ENCODE measurements at places on chromosomes 6 and 20. TPM values are rescaled to one million over a fixed set of nuclear protein-coding genes. Genes with fewer than 3 reads are reported as not detected.

The TNFRSF21 gene
- total RNA-seq = not detected

The HDGFL1 gene
- total RNA-seq = not detected

GRCh38 chr20:13009682-13010406 is 1.1 kb downstream of the SPTLC3 start:
- peaks cover 9% of the 10 kb centered on the region for H3K4me1 ChIP-seq
- no peaks in the 10 kb centered on the region for H3K36me3 ChIP-seq
- H3K27ac ChIP-seq = no peak overlapping the region
- H3K27me3 ChIP-seq = no peaks in the 10 kb centered on the region

- DNase-seq = no peak
- H3K4me1 ChIP-seq = peaks cover 20% of the 10 kb centered on the region
- H3K27ac ChIP-seq = no peak overlapping the region
- H3K27me3 ChIP-seq = no peaks in the 10 kb centered on the region
- no peaks in the 10 kb centered on the region for H3K36me3 ChIP-seq
Measured at GRCh38 chr20:43728686-43729255, 2.0 kb upstream of the GTSF1L start.

GRCh38 chr20:64073476-64074183 is 5.7 kb downstream of the RGS19 start:
- peak overlapping the region; percentile 40 for H3K27ac ChIP-seq
- H3K36me3 ChIP-seq = peaks cover 57% of the 10 kb centered on the region
- no peak overlapping the region for H3K4me3 ChIP-seq
- H3K4me1 ChIP-seq = peaks cover 46% of the 10 kb centered on the region
- no peak for DNase-seq

GRCh38 chr6:38489951-38490350 is 149.8 kb downstream of the BTBD9 start:
- H3K4me1 ChIP-seq = peaks cover 8% of the 10 kb centered on the region
- no peaks in the 10 kb centered on the region for H3K27me3 ChIP-seq
- H3K36me3 ChIP-seq = no peaks in the 10 kb centered on the region
- DNase-seq = no peak
- H3K4me3 ChIP-seq = no peak overlapping the region
- H3K27ac ChIP-seq = no peak overlapping the region

- no peak overlapping the region for H3K27ac ChIP-seq
- H3K4me1 ChIP-seq = no peaks in the 10 kb centered on the region
- no peak overlapping the region for H3K4me3 ChIP-seq
- H3K27me3 ChIP-seq = no peaks in the 10 kb centered on the region
- DNase-seq = no peak
- H3K36me3 ChIP-seq = no peaks in the 10 kb centered on the region
Measured at GRCh38 chr6:129191235-129191634, 308.3 kb downstream of the LAMA2 start.

- peak overlapping the region; percentile 8 for H3K27ac ChIP-seq
- peaks cover 52% of the 10 kb centered on the region for H3K4me1 ChIP-seq
- no peak for DNase-seq
- no peaks in the 10 kb centered on the region for H3K27me3 ChIP-seq
- H3K4me3 ChIP-seq = no peak overlapping the region
Measured at GRCh38 chr20:32526125-32526524, 59.0 kb downstream of the NOL4L start.

GRCh38 chr6:40894962-40895799 is 143.8 kb downstream of the UNC5CL start:
- H3K27ac ChIP-seq = no peak overlapping the region
- no peak overlapping the region for H3K4me3 ChIP-seq
- no peak for DNase-seq
- H3K4me1 ChIP-seq = no peaks in the 10 kb centered on the region
